ENCODE measurements at places on chromosomes 3 and 15.

DNA sequence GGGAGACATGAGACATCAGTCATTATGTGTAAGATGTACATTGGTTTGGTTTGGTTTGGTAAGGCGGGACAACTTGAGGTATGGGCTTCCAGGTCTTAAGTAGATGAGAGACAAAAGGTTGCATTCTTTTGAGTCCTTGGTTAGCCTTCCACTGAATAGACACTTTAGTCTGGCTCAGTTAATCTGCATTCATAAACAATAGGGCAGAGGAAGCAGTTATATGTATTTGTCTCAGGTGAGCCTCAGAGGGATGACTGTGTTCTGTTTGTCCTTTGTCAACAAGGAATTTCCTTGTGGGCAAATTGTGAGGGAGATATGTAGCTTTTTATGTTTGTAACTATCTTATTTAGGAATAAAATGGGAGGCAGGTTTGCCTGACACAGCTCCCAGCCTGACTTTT lies 50.4 kb downstream of the TCF12 start:
- DNase-seq, result no peak

DNA sequence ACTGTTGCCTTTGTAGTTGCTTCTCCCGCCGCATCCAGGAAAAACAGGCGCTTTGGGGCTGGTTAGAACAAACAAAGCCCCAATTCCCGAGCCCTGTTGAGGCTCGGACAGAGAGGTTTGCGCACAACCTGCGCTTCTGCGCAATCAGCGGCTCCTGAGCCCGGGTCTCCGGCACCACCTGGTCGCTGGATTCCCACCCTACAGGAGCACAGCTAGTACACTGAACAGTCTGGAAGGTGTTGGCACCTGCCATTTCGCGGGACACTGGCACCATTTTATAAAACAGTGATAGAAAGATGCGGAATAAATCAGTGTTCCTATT lies 13.8 kb downstream of the ZIC4 start:
- no peak for DNase-seq

DNA sequence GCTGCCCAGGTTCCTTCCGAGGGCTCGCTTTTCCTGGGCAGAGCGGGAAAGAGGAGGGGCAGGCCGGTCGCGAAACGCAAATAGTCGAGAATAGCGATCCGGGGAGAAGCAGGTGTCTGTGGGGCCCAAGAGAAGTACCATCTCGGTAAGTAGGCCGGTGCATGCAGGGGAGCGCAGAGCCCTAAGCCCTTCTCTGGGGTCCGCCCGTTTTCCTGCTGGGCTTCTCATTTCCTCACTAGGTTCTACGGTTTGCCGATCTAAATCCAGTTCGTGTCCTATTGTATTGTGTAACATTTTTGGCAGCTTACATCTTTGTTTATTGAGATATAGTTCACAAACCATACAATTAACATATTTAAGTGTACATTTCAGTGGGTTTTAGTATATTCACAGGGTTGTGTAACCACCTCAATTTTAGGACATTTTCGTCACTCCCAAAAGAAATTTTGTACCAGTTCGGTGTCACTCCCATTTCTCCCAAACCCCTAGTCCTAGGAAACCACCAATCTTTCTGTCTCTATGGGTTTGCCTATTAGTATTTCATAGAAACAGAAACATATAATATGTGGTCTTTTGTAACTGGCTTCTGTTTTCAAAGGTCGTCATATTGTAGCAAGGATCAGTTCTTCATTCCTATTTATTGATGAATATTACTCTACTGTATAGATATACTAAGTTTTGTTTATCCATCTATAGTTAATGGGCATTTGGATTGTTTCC lies 6.8 kb upstream of the TRIM69 start:
- no peak for DNase-seq

GRCh38 chr3:46989146-46989810 lies 9.8 kb downstream of the NBEAL2 start:
- no peak for DNase-seq

- no peak for DNase-seq
Observed at GRCh38 chr15:25345943-25346342, 92.9 kb downstream of the UBE3A start.
